ENCODE measurements at places on chromosomes 7 and 10.

DNA sequence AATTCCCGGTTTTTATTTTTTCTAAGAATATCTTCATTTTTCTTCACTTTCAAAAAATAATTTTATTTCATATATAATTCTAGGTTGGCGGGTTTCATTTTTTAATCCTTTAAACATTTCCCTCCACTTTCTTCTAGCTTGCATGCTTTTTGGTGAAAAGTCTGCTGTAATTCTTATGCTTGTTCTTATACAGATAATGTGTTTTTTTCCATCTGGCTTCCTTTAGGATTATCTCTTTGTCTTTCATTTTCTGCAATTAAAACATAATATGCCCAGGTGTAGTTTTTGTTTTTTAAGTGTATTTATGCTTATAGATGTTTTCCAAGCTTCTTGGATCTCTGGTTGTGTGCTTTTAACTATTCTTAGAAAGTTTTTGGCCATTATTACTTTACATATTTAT is 341.3 kb upstream of the SEMA3C start:
- no peak for DNase-seq

GRCh38 chr10:82266438-82266837 is 391.4 kb downstream of the NRG3 start:
- no peak for DNase-seq

DNA sequence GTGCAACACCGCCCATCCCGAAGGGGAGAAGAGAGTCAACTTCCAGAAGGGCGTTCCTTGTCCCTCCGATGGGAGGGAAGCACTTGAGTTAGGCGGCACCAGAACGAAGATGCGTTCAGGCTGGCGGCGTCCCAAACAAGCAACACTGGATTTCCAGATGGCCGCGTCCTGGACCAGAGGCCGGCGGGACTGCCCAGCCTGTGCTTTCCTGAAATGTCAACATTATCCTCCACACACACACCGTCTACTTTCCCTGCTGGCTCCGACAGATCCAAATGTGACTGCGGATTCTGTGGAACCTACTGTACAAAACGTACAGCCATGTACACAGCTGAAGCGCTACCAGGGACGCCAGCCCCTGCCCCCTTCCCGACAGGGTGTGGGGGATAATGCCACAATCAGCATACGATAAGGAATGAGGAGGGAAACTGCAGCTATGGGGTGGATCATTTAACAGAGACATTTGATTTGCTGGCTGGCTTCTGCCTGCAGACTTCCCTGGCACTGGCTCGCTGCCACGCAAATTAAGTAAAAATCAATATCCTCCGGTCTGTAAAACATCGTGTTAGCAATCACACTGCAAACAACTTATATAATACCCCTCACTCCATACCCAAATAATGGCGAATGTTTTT is 82.1 kb downstream of the ZRANB1 start:
- no peak for DNase-seq

DNA sequence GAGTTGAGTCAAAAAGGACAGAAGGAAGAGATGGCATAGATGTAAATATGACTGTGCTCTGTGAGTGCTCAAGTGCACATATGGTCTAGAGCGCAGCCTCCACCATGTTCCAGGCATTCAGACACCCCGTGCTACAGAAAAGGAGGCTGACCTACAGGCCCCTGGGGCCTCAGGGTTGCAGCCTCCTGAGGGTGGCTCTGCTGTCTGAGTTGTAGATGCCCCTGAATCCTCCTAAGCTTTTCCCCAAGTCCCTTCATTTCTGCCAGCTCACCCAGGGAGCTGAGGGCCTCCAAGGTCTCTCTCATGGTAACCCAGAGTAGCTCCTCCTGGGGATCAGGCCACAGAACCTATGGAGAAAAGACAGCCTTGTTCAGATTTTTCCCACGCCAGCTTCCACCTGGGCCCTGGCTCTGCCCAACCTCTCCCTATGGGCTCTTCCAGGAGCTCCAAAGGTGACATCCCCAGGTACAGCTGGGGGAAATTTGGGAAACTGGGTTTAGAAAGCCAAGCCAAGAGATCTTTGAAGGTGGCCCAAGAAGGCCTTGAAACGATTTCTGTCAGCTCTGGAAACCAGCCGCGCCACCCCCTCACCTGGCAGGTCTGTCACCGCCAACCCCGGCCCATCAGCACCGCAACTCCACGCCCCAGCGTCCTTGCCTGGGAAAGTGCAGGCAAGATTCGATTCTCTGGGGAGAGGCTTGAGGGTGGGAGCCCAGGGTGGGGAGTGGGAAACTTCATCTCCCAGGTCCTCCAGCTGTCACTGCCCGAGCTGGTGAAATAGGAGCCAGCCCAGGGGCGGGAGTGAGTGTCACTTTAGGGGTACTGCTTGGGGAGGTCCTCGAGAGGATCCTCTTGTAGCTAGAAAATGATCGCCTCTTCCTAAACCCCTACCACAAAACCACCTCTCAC is 2.4 kb downstream of the ZNF467 start:
- peak; percentile 47 for DNase-seq

GRCh38 chr7:151566897-151567320 is 47.2 kb upstream of the RHEB start:
- DNase-seq = no peak

- DNase-seq = no peak
These were observed 6.9 kb downstream of the PDGFA start for GRCh38 chr7:512541-513311.

GRCh38 chr7:93430917-93431588 is 143.5 kb downstream of the CALCR start:
- DNase-seq = no peak

GRCh38 chr7:137454246-137454724 is 110.8 kb upstream of the PTN start:
- no peak for DNase-seq

DNA sequence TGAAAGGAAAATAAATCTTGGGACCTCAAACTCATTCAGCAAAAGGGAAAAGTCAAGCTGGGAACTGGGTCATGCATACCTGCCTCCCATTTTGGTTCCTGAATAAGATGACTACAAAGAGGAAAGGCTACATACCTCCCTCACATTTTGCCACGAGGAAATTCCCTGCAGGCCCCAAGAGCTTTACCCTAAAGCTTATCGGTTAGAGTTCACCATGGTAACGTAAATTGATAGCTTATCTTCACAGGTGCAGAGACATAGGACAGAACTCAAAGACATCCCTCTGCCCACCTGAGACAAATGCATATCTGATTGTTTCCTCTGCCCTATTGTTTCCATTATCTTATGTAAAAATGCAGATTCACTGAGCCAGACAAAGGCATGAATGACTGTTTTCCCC is 31.5 kb upstream of the GRB10 start:
- DNase-seq = no peak

GRCh38 chr7:151769188-151769821 is 107.6 kb downstream of the PRKAG2 start:
- no peak for DNase-seq

DNA sequence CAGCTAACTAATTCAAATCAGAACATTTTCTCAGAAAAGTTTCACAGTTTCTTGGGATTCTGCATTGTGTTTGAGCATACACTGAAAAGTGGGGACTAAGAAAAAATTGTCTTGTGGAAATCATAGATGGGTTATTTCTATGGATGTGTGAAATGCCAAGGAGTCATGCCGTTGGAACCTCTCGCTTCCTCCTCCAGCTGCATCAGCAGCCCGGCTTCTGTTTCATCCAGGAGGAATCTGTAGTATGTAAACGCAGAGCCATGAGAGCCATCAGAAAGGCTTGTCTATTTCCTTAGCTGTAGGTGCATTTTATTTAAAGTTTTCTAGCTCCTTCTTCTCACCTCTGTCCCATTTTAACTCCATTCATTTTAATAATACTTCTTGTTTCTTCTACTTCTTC is 1144.1 kb downstream of the GATA3 start:
- no peak for DNase-seq

DNA sequence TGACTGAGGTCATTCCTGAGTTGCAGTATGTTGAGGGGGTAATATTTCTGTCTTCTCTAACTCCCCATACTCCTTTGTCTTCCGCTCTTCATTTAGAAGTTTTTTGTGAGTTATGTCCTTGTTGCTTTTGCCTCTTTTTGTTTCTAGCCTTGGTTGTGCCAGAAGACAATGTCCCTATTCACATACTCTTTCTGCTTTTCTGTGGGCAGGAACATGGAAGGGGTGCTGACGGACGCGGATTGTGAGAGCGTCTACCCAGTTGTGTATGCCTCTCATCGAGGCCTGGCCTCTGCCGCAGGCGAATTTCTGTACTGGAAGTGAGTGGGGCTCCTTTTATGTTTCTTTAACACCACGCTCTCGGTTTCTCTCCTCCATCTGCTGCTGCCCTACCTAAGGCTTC is 20.5 kb downstream of the STAG3 start:
- no peak for DNase-seq

- no peak for DNase-seq
These were observed 74.0 kb upstream of the ITGB1 start for GRCh38 chr10:33031815-33032653.

- DNase-seq = no peak
These were observed 110.2 kb upstream of the FAM20C start for GRCh38 chr7:81926-82756.

- no peak for DNase-seq
These were observed 4.0 kb downstream of the BRAF start for GRCh38 chr7:140920745-140921144.

- DNase-seq = no peak
These were observed 24.6 kb upstream of the HUS1 start for GRCh38 chr7:48004032-48004431.

DNA sequence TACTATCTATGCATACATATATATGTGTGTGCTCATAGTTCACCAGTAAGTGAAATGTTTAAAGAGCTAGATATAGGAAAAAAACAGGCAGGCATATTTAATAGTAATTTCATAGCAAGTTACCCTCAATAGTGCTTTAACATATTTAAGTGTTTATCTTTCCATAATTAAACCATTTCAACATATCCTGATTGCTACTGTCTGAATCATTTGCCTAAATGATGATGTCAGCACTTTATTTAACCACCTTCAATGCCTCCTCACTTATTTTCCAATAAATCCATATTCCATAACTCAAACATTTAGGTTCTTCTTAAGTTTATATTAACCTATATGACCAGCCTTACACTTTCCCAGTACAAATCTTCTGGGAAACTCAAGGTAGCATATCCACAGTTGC is 601.1 kb downstream of the ARL4A start:
- no peak for DNase-seq

GRCh38 chr10:78231939-78232338 is 198.3 kb downstream of the RPS24 start:
- DNase-seq = no peak

DNA sequence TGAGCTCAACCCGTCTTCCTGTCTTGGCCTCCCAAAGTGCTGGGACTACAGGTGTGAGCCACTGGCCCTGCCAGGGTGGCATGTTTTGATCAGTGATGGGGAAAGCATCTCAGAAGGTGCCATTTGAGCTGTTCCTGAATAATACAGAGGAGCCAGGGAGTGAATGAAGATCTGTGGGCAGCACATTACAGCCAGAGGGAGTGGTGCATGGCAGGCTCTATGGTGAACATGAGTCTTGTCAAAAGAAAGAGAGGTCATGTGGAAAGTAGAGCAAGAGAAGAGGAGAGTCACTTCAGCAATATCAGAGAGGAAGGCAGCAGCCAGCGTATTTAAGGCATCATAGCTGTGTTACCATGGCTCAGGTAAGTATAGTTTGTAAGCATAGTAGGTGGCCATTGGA is 275.7 kb upstream of the LRGUK start:
- no peak for DNase-seq

DNA sequence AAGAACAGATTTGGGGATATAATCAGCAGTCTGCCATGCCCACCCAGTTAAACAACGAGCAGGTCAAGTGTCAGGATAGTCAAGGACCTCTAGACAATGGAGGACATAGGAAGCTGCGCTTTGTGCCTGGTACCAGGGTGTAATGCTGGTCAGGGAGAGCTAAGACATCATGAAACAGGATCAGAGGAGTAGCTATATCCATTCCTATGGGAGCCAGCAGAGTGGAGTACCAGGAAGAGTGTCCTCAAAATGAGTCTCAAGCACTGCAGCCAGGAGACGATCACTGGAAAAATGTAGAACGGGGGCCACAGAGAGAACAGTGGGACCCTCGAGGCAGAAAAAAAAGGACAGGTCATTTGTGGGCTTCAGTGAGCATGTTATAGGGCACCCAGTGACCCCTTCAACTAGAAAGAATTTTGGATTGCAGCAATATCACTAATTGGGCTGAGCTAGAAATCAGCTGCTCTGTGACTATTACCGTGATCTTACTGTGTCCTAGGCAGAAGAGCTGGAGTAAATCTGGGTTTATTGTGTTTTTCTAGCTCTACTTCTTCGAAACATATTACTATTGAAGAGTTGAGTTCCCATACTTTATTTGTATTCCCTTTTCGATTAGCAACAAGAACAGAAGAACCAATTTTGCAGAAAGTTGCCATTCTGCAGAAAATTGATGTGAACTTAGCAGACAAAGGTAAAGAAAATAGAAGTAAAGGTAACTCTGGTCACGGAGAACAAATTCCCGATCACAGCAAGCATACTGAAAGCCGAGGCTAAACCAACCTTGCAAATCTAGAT is 319.6 kb downstream of the AHR start:
- DNase-seq = no peak

- no peak for DNase-seq
These were observed 19.2 kb downstream of the RBM17 start for GRCh38 chr10:6108072-6108471.

DNA sequence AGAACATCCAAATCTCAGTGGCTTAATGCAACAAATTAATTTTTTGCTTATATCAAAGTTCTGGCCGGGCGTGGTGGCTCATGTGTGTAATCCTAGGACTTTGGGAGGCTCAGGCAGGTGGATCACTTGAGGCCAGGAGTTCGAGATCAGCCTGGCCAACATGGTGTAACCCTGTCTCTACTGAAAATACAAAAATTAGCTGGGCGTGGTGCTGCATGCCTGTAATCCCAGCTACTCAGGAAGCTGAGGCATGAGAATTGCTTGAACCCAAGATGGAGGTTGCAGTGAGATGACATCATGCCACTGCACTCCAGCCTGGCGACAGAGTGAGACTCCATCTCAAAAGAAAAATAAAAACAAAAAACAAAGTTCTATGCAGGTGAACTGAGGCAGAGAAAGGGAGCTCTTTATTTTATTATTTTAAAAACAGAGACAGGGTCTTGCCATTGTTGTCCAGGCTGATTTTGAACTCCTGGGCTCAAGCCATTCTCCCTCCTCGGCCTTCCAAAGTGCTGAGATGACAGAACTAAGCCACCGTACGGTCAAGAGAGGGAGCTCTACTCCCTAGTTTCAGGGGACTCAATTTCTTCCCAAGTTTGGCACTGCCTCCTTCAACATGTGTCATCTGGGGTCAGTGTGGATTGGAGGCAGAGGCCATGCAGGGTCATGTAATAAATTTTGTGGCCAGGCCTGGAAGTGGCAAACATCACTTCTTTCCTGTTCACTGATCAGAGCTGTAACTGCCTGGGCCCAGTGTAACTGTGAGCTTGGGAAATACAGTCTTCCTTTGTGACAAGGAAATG is 2.4 kb downstream of the ADCK2 start:
- DNase-seq = no peak

GRCh38 chr7:50397320-50397970 is 52.7 kb downstream of the FIGNL1 start:
- DNase-seq = no peak

GRCh38 chr10:58543141-58543540 is 30.5 kb downstream of the BICC1 start:
- DNase-seq = no peak

- no peak for DNase-seq
These were observed 1.0 kb upstream of the PBLD start for GRCh38 chr10:68333440-68334431.

- DNase-seq = no peak
These were observed 106.8 kb downstream of the ZMYND11 start for GRCh38 chr10:241966-242643.
